ENCODE measurements at places on chromosomes 1 and 21.

DNA sequence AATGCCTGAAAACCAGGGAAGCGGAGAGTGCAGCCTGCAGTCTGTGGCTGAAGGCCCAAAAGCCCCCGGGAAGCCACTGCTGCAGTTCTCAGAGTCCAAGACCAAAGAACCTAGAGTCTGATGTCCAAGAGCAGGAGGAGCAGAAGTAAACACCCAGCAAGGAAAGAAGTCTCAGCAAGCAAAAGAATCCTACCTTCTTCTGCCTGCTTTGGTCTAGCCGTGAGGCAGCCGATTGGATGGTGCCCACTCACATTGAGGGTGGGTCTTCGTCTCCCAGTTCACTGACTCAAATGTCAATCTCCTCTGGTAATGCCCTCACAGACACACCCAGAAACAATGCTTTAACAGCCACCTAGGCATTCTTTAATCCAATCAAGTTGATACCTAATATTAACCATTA, 217.5 kb downstream of the PLA2G4A start:
- DNase-seq, result no peak

GRCh38 chr1:64396817-64397216, 73.1 kb upstream of the CACHD1 start:
- no peak for DNase-seq

GRCh38 chr1:61083807-61084440, 1.6 kb downstream of the NFIA start:
- no peak for DNase-seq

GRCh38 chr21:28773036-28773435, 219.6 kb downstream of the LTN1 start:
- no peak for DNase-seq

DNA sequence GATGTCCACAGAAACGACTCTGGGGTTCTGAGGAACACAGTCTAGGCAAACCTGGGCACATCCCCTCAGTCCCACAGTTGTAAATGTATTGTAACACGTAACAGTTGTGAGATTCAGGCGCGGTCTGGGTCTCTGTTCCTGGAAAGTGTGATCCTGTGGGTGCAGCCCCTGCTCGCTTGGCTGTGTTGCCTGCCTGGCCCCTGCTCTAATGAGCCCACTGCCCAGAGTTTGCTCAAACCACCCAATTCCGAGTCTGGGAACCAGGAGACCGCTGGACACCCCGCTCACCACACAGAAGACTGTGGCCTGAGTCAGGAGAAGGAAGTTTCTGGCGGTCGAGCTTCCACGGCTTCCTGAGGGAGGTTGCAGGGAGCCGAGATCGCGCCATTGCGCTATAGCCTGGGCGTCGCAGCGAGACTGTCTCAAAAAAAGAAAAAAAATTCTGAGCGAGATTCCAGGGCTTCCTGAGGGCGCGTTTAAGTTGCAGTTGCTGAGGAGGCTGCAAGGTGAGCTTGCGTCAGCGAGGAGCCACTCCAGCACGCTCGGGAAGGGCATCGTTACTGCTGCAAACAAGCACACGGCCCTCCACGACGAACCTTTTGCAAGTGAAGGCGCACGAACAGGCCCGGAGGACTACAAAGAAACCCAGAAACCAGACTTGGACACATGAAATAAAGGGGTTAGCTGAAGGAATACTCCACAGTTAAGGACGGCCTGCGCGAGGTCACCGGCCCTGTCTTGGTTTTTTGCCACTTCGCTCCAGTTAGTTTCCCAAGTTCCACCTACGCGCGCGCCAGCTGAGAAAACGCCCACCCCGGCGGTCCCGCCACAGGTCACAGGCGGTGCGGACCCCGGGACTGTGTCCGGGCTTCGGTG, 1.1 kb downstream of the C21orf58 start:
- peak; percentile 46 for DNase-seq

- no peak for DNase-seq
These were observed 304.0 kb downstream of the NFIA start for GRCh38 chr1:61386323-61386722.

DNA sequence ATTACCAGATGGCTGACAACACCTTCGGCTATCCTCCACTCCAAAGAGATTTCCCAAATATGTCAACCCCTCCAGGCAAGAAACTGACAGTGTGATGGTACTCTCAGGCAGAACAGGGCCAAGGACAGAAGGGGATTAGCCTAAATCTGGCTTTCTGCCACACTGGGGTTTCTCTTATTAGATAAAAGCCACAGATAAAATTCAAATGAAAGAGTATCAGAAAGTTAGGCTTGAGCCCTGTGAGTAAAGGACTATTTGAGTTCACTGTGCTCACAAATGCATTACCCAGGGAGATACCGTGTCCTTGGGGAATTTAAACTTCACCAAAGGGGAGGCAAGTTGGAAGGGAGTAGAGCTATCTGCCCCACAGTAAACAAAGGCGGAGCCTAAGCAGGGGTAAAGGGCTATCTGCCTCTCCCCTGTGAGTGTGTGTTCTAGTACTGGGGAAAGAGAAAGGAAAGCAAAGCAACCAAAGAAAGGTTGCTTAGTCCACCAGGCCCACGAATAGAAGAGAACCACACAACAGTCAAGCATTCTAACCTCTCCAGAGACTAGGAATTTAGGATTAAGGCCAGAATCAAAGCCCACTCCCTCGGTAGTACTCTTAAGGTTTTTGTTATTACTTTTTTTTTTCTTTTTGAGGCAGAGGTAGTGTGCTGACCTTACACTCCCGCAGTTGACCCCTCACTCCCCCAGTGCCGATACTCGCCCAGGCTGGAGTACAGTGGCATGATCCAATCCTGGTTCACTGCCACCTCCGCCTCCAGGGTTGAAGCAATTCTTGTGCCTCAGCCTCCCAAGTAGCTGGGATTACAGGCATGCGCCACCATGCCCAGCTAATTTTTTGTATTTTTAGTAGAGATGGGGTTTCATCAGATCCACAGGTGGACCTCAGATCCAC, 12.7 kb downstream of the TPM3 start:
- no peak for DNase-seq

GRCh38 chr1:45200435-45200834, 6.0 kb downstream of the ZSWIM5 start:
- no peak for DNase-seq

DNA sequence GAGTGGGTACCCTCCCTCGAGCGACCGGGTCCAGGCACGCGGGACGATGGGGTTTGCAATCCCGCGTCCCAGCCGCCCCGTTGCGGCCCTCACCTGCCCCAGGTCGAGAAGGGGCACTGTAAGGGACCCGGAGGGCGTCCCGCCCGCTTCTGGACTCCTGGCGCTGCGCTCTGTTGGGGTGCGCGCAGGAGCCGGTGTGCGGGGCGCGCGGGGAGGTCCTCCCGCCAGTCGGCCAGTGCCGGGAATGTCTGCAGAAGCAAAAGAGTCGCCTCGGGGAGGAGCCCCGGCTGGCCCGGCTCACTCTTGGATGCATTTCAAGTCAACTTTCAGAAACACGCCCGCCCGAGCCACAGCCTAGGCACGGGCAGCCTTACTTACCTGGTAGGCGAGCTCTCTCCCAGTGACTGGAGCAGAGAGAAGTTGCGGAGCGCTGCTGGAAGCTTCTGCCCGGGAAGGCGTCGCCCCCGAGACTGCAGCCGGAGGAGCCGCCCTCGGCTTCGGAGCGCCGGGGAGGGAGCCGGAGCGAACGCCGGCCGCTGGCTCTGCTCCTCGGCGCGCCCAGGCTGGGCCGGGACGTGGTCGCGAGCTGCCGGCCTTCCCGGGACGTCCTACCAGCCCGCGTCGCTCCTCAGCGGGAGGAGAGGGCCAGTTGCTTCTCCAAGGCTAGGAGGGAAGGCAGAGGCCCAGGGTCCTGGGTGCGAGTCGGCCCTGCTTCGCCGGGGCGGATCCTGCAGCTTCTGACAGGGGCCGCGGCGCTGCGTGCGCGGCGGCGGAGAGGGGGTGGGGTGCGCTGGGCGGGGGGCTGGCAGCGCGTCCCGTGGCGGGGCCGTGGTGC, at the start of gene LMX1A:
Gene LMX1A, minus strand, starts transcription at position 739 of the 835 bp plus-strand sequence. CDS start 1,156 bp downstream, outside the sequence.
- peak; percentile 52 for DNase-seq

DNA sequence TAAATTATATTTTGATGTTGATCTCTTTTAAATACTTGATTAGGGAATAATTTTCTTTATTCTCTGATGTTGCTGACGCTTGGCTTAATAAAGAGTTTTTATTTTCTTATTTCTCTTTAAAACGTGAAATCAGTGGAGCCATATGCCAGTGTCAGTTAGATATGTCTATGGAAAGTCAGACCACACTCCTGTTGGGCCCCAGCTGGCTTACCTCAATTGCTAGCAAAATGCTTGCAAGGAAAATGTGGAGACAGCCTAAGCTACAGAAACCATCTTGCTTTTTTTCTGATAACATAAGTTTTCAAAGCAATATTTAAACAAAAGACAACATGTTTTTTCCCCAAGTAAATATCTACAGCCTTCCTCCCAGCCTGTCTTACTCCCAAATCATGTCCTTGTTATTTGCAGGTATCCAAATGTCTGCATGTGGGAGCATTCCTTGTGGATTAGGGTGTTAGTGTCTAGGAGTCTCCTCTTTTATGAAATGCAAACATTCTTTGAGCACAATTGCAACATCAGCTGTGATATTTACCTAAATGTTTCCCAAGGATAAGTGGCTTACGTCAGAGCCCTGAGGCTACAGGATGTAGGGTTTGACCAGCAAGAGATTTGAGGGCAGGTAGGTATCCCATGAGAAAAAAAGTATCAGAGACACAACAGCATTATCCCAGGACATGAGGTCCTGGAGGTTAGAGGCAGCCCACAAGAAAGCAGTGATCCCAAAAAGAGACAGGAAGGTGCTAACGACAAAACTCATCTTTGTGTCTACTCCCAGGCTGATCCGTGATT, 117.2 kb upstream of the KCNJ15 start:
- DNase-seq, result no peak

- DNase-seq, result no peak
These were observed 69.6 kb downstream of the SDCCAG8 start for GRCh38 chr1:243325305-243325890.

DNA sequence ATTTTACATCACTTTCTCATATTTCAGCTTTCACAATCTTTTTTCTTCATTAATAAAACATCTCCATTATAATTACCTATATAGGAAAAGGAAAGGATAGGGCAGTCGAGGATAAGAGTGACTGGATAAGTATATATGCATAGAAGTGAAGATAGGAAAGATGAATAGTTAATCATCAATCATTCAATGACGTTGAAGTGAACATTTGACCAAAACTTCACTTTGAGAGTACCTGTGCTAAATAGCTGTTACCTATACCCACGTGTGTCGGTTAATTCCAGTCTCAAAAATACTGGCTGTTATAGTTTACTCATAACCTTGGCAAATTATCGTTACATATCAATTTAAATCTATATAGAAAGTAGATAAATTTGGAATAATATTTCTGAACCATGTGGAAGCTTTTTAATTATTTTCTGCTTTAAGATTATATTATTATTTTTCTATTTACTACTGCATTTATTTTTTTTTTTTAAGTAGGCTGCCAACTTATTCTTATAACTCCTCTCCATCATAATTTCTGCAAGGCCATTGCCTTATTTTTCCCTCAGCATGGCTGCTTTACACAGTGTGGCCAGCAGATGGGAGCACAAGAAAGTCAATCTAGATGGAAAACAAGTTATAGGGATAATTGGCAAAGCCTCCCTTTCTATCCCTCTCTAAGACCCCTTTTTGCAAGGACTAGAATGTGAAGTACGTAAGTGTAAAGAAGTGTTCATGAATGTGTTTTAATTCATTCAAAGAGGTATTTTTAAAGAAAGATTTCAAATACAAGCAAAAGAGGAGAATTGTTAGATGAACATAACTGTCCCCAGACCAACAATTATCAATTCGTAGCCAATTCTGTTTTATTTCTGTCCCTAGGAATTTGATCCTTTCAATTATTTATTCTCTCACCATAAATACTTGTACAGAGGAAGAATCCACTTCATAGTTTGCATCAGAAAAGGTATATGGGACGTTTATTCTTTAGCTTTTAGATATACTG, 290.4 kb downstream of the KCNT2 start:
- no peak for DNase-seq

DNA sequence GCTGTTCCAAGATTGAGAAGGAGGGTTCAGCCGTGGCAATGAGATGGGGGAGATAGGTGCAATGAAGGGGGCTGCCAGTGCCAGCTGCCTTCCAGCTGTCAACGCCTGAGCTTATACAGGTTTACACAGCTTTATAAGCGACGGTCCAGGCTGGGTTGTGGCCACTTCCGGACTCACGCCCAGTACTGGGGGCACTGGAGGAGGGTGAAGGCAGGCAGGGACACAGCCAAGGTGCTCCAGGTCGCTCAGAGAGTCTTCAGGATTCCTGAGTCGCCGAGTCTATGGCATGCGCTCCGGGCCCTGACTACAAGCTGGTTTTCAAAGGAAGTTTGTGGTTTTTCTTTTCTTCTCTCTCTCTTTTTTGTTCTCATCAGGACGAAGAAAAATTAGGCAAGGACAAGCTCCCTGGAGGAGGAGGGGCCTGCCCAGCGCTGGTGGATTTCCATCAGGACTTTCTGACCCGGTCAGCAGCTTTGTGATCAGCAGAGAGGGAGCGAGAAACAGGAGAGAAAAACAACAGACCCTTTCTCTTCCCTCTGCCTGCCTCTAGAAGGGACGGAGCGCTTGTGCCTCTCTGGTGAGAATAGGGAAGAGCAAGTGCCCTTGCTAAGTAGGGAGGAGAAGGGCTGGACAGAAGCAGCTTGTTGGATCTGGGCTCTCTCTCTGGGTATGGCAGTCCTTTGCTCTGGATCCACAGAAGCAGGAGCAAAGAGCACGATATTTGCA, at the start of gene MINDY1:
Gene MINDY1, minus strand, starts transcription at position 576 of the 726 bp plus-strand sequence. CDS start 4,285 bp downstream, outside the sequence.
- peak; percentile 72 for DNase-seq

DNA sequence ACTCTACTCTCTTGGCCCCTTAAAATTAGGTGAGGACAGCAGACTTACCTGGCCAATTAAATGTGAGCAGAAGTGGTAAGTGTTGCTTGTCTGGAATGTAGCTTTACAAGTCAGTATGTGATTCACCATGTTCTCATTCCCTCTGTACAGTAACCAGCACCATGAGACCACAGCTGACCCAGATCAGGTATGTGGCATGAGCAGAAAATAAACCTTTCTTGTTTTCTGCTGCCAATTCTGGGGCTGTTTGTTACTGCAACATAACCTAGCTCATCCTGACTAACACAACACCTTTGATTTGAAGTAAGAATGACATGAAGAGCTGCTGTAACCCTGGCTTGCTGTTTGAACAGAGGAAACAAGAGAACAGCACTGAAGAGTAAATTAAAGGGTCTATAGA, 24.9 kb downstream of the ITPKB start:
- no peak for DNase-seq

DNA sequence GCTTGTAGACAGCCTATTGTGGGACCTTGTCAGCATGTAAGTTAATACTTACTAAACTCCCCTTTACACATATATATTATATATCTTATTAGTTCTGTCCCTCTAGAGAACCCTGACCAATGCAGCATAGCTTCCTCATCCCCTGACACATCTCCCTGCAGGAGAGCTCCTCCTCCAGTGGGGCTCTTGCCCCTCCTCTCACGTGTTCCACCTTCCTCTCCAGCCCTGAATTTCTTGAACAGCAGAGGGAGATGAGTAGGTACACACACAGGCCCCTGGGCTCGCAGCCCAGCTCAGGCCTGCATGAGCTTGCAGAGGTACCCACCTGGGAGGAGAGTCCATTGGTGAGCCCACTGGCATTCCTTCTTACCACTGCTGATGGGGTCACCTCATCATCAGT, 27.3 kb upstream of the GOLT1A start:
- DNase-seq, result no peak

All from Right ventricle myocardium superior (tissue), 1 donor.